ENCODE measurements at places on chromosomes 4 and X. TPM values are rescaled to one million over a fixed set of nuclear protein-coding genes. Genes with fewer than 3 reads are reported as not detected.

Gene CLTRN
- 1.8 TPM for total RNA-seq

- H3K36me3 ChIP-seq: peaks cover 17% of the 10 kb centered on the region
- DNase-seq: peak; percentile 32
- H3K4me1 ChIP-seq: no peaks in the 10 kb centered on the region
- peaks cover 21% of the 10 kb centered on the region for H3K27me3 ChIP-seq
Measured at GRCh38 chrX:14899607-14900006, 26.4 kb downstream of the MOSPD2 start.

- no peak for DNase-seq
- no peaks in the 10 kb centered on the region for H3K4me1 ChIP-seq
- H3K4me3 ChIP-seq: no peak overlapping the region
Measured at GRCh38 chr4:182640932-182641331, 276.3 kb downstream of the DCTD start.

Gene DAPP1
- 24.7 TPM for total RNA-seq

DNA sequence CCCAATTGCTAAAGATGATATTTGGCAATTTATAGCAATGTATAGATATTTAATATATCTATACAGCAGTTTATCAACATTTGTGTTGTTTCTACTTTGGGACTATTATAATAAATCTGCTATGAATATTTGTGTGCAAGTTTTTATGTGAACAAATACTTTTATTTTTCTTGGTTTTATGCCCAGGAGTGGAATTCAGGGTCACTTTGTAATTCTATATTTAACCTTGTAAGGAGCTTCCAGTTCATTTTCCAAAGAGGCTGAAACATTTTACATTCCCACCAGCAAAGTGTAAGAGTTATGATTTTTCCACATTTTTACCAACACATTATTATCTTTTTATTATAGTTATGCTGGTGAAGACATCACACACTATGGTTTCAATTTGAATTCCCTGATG lies 801.3 kb downstream of the PCDH18 start:
- no peak overlapping the region for H3K4me3 ChIP-seq
- no peaks in the 10 kb centered on the region for H3K4me1 ChIP-seq
- H3K36me3 ChIP-seq: no peaks in the 10 kb centered on the region

GRCh38 chr4:65311120-65311519 lies 359.2 kb downstream of the EPHA5 start:
- no peaks in the 10 kb centered on the region for H3K36me3 ChIP-seq
- H3K4me1 ChIP-seq: no peaks in the 10 kb centered on the region
- H3K27ac ChIP-seq: no peak overlapping the region
- no peaks in the 10 kb centered on the region for H3K27me3 ChIP-seq

GRCh38 chr4:186067757-186068385 lies 1.1 kb upstream of the TLR3 start:
- H3K27me3 ChIP-seq: no peaks in the 10 kb centered on the region
- peak; percentile 72 for DNase-seq
- H3K27ac ChIP-seq: peak overlapping the region; percentile 77
- H3K36me3 ChIP-seq: no peaks in the 10 kb centered on the region
- H3K4me3 ChIP-seq: peak overlapping the region; percentile 82

DNA sequence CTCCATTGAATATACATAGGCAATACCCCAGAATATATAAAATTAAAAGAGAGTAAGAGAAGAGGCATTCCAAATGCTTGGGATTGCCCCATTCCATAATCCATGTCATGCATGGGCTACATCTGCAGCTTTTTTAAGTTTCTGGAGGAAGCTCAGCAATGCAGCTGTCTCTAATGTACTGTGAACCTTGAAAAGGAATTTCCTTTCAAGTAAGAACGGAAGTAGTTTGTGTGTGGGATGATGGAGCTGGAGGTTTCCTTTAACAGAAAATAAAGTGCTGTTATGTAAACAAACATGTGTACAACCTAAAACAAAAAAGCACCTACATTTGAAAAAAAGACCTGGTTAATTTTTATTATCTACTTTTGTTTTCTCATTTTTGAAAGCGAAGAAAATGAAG lies 303.5 kb downstream of the BMPR1B start:
- H3K27me3 ChIP-seq: no peaks in the 10 kb centered on the region
- peaks cover 6% of the 10 kb centered on the region for H3K36me3 ChIP-seq
- H3K4me1 ChIP-seq: peaks cover 15% of the 10 kb centered on the region

Gene NWD2
- total RNA-seq: not detected

DNA sequence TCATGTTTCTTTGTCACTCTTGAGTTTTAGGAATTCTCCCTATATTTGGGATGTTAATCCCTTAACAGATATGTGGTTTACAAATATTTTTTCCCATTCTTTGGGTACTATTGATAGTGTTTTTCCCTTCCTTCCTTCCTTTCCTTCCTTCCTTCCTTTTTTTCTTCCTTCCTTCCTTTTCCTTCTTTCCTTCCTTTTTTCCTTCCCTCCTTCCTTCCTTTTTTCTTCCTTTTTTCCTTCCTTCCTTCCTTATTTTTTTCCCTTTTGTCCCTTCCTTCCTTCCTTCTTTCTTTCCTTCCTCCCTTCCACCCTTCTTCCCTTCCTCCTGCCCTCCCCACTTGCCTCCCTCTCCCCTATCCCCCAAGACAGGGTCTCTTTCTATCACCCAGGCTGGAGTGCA lies 42.1 kb downstream of the WDR17 start:
- no peak overlapping the region for H3K4me3 ChIP-seq
- no peaks in the 10 kb centered on the region for H3K36me3 ChIP-seq
- no peak overlapping the region for H3K27ac ChIP-seq
- DNase-seq: no peak
- no peaks in the 10 kb centered on the region for H3K4me1 ChIP-seq

DNA sequence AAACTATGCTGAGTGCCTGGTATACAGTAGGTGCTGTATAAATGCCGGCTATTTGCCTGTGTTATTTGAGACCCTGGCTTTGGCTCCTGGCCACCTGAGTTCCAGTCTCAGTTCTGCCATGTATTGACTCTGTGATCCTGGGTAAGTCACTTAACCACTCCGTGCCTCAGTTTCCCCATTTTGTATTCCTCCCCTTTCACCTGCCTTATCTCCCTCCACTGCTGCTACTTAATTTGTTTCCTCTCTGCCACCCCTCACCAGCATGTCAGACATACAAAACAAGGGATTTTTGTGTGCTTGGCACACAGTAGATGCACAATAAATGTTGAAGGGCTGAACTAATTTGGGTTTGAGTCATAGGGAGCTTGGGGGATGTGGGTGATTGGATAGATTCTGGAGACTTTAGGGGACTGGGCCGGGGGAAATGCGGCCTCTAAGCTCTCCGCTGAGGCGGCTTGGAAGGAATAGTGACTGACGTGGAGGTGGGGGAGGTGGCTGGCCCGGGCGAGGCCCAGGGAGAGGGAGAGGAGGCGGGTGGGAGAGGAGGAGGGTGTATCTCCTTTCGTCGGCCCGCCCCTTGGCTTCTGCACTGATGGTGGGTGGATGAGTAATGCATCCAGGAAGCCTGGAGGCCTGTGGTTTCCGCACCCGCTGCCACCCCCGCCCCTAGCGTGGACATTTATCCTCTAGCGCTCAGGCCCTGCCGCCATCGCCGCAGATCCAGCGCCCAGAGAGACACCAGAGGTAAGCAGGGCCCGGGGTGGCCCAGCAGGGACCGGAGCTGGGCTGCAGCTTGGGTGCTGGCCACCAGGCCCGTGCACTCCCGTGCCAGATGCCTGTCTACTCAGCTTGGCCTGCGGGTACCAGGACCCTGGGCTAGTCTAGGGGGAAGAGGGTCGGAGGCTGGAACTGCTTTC lies at the start of gene TIMP1:
Gene TIMP1, plus strand, starts transcription at position 706 of the 917 bp plus-strand sequence. CDS start 980 bp downstream, outside the sequence.
- DNase-seq: peak; percentile 93
- H3K27ac ChIP-seq: peak within 1 kb of the TSS; percentile 74
- peaks cover 46% of the 10 kb centered on the region for H3K36me3 ChIP-seq
- H3K4me1 ChIP-seq: peaks cover 24% of the 10 kb centered on the region
- H3K27me3 ChIP-seq: no peaks in the 10 kb centered on the region
- peak within 1 kb of the TSS; percentile 76 for H3K4me3 ChIP-seq

- no peaks in the 10 kb centered on the region for H3K36me3 ChIP-seq
- H3K27ac ChIP-seq: no peak overlapping the region
- H3K4me3 ChIP-seq: no peak overlapping the region
- DNase-seq: no peak
Measured at GRCh38 chr4:16484711-16485110, 258.4 kb upstream of the TAPT1 start.

Gene TRMT2B
- 10.7 TPM for total RNA-seq

- no peak overlapping the region for H3K27ac ChIP-seq
- H3K27me3 ChIP-seq: peaks cover 57% of the 10 kb centered on the region
- no peak overlapping the region for H3K4me3 ChIP-seq
- no peak for DNase-seq
- H3K4me1 ChIP-seq: no peaks in the 10 kb centered on the region
- H3K36me3 ChIP-seq: no peaks in the 10 kb centered on the region
Measured at GRCh38 chrX:15215366-15215765, 54.5 kb downstream of the ASB9 start.

Gene CT45A9
- total RNA-seq: not detected

- no peak for DNase-seq
- H3K27me3 ChIP-seq: no peaks in the 10 kb centered on the region
- no peaks in the 10 kb centered on the region for H3K4me1 ChIP-seq
Measured at GRCh38 chr4:159564615-159565014, 461.7 kb downstream of the RAPGEF2 start.
